Uterus (tissue), 4 donors: ENCODE measurements at places on chromosomes 2 and 18.

DNA sequence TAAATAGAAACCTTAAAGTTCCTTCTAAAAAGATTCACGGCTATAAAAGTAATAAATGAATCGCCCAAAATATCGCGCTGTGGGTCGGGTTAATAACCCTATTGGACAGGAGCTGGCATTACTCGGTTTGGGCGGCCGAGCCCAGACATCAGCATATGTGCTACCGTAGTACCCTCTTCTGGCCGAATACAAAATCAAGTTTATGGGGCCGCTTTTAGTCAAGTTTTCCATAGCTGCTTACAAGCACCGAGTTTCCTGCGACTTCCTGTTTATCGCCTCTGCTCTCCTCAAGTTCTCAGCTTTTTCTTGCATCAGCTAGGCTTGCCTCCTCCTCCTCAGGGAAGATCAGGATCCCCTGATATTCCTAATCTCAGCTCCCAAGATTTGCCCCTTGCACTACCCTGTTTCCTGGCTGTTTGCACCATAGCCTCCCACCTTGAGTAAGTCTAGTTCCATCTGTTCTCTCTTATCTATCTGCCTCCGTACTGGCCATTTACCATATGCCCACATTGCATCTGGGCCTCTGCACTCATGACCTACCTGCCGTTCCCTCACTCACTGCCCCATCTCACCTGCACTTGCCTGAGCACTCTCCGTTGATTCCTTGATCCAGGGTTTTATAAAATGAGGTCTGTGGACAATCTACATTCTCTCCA is 56.1 kb downstream of the SLC35F5 start:
- no peak for DNase-seq

GRCh38 chr2:120748310-120748709 is 12.6 kb downstream of the GLI2 start:
- no peak for DNase-seq

GRCh38 chr2:11019614-11020013 is 107.9 kb downstream of the KCNF1 start:
- no peak for DNase-seq

DNA sequence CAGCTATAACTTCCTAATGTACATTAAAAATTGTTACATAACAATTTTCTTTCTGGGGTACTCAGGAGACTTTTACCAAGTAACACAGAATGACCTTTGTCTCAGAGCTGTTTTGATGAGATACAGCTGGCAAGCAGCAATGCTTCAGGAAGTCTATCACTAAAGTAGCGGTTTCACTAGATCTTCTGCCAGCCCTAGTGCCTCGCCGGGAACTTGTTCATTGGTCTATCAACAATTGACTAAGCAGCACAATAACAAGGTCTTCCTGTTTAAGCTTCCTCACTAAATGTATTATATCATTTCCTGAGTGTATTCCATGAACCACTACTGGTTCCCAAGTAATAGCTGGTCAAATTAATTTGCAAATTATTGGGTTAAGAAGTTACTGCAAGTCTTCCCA is 69.2 kb downstream of the TRIP12 start:
- peak; percentile 22 for DNase-seq

GRCh38 chr2:26581266-26581990 is 59.7 kb downstream of the CIB4 start:
- no peak for DNase-seq

DNA sequence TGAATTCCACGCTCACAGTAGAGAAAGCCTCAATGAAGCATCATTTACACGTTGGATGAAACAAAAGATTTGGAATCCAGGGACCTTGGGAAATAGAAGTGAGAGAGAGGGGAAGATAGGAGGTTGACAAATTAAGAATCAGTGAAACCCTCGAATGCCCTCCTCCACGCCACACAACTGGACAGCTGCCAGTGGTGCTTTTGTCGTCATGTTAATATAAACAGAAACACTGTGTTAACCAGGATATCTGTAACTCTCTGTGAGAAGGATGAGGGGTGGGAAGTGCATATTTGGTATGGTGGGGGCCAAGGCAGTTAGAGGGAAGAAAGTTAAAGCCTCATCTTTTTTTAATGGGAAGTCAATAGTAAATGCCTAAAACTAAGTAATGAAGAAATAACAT is 108.7 kb downstream of the GFPT1 start:
- DNase-seq, result no peak

- DNase-seq, result no peak
These were observed 81.8 kb upstream of the ADAM23 start for GRCh38 chr2:206361407-206362045.

- no peak for DNase-seq
These were observed 2.4 kb downstream of the LRRC30 start for GRCh38 chr18:7233134-7233810.

DNA sequence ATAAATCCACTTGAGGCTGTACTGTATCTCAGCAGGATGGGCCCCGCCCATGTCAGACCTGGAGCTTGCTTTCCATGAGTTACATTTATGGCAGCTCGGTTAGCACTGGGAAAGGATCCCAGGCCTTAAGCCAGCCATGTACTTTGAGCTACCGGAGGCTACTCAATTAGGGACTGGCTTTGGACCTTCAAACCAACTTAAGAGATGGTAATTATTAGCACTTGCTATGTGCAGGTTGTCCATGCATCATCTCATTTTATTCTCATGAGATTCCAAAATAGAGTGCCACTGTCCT is 64.4 kb downstream of the ACTR2 start:
- DNase-seq, result no peak

DNA sequence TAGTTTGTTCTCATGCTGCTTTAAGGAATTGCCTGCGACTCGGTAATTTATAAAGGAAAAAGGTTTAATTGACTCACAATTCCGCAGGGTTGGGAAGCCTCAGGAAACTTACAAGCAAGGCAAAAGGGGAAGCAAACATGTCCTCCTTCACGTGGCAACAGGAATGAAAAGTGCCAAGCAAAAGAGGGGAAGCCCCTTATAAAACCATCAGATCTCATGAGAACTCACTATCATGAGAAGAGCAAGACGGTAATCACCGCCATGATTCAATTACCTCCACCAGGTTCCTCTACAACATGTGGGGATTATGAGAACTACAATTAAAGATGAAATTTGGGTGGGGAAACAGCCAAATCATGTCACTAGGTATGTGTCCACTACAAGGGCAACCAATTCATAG is 53.9 kb downstream of the MAP4K3 start:
- no peak for DNase-seq

DNA sequence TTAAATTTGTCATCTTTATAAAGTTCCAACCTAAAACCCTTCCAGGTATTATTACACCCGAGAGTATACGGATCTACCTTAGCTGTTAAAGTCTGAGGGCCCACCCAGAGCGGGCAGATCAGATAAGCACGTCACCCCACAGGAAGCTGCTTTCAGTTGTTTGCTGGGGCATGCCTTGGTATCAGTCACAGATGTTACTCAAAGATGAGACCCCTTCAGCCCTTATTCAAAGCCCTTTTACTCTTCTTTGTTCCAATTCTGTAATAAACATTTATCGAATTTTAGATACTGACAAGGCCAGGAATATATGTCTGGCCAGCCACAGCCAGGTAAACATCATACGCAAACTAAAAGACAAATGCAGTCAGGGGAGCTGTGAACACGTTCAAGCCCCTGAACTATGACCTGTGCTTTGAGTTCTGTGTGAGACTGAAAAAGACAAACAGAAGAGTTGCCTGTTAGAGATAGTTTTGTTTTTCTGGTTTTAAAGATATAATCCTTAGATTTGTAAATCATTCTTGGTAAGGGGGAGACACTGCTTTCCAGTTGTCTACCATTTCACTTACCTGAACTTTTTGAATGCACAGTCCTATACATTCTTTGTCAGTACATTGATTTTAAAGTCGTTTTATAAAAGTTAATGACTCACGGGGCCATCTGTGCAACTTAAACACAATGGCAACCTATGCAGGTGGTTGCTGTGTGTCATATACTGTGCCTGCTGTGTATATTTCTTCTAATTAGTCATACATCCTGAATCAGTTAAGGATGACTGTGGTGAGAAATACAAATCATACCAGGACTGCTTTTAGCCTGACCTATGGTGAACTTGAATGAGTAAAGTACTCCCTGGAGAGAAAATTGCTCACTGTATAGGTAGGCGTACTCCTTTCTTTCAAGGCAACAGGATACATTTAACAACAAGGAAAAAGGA is 100.5 kb upstream of the ITPRID2 start:
- no peak for DNase-seq

DNA sequence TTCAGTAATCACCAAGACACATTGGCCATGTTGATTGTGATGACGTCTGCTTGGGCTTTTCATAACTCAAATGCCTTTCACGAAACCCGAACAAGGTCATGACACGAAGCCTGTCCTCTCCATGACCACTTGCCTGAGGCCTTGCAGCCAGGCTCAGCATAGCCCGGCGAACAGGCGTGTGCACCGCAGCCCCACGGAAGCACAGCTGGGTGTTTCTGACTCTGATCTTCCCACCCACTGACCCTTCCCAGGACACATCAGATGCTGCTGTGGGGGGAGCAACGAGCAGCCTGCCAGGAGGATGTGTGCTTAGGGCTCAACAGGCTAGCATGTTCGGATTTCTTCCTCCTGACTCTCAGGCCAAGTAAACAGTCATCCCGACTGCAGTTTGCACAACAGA is 369.4 kb upstream of the SALL3 start:
- no peak for DNase-seq

DNA sequence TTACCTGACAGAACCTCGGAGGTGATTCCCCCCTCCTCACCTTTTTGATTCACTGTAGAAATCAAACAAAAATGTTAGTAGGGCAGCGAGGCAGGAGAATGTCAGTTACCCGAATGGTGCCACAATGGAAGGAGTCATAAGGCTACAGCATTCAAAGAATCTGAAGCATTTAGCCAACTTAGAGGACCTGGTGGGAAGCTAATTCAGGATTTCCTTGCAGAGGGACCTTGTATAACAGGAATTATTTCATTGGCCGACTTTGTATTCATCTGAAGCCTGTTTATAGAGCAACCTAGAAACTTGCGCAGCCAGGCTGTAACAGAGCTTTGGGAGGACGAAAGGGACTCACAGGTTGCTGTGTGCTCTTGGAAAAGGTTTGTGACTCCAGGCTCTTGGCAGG is 129.1 kb upstream of the MMADHC start:
- DNase-seq, result no peak

GRCh38 chr2:15802657-15803542 is 137.4 kb upstream of the MYCN start:
- no peak for DNase-seq

GRCh38 chr2:165793779-165794535 is at the start of gene GALNT3:
GALNT3 (minus strand) TSS chr2:165794247; CDS start chr2:165770700, 23,547 bp downstream.
- no peak for DNase-seq

DNA sequence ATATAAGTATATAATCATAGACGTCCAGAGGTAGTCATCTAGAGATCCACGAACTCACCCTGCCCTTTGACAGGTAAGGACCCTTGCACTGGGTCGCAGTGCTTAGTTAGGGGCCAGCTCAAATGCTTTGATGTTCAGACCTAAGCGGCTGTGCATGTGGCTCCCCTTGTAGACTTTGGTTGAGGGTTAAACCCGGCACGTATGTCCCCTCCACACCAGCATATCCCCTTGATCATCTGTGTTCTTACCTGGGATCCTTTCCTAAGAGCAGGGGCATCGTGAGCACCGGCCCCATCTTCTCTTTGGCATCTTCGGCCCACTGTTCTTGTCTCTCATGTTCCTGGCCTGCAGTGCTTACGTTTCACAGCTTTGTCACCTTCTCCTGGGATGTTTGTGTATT is 31.4 kb downstream of the GRHL1 start:
- DNase-seq, result no peak

DNA sequence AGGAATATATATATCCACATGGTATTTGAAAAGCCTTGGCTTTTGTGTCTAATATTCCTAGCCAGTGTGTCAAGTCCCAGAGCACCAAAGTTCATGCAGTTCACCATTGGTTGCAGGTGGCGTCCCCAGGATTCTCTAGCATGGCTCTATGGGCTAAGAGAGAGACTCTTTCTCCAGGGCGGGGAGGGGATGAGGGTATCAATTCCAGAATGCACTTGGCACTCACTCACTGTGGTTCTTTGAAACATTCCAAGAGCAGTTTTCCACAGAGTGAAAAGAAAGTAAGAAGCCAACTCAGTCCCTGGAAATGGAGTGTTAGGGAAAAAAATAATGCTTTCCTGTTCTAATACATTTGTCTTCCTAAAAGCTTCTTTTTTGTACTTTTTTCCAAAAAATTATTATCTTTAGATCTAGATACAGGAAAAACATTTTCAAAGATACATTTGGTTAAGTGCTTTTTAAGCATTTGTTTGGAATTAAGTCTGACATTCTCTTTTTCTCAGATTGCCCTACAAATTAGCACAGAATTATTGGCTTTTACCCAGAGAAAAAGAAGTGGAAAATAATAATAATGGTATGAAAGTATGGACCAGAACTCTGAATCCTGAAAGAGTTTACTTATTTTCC is 239.9 kb downstream of the PAX3 start:
- DNase-seq, result no peak

GRCh38 chr2:24024996-24025663 is 15.2 kb downstream of the MFSD2B start:
- no peak for DNase-seq

DNA sequence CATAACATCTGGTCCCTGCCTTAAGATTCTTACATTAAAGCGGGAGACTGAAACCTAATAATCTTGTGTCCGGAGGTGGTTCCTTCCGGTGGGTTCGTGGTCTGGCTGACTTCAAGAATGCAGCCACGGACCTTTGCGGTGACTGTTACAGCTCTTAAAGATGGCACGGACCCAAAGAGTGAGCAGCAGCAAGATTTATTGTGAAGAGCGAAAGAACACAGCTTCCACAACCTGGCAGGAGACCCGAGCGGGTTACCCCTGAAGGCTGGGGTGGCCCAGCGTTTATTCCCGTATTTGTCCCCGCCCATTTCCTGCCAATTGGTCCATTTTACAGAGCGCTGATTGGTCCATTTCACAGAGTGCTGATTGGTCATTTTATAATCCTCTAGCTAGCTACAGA is 122.3 kb upstream of the SIX2 start:
- DNase-seq, result no peak

DNA sequence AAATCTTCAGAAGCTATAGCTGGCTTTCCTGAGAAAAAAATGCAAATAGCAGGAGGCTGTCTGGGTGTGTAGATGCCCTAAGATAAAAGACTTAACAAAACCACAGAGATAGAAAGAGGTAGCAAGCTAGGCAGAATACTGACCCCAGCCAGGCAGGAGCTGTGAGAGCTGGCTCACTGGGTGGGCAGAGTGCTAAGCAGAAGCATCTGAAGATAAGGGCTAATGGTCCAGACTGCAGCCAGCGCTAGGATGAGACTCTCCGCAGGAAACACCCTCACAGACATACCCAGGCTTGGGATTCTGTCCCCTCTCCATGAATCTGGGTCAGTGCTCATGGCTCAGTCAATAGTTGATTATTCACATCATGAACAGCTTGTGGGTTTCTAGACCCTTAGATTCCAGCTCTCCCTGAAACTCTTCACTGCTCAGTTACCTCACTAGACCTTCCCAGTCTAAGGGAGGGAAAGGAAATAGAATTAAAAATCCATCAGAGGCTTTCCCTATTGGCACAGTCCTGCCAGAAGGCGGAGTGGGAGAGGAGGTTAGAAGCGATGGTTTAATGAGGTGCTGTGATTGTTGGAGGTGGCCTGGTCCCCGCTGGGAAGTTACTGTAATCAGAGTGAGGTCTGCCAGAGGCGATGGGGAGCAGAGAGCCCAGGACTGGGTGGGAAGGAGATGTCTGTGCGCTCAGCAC is 21.4 kb upstream of the CCBE1 start:
- DNase-seq, result no peak

GRCh38 chr2:166671235-166671634 is 177.2 kb upstream of the SCN7A start:
- DNase-seq, result no peak

GRCh38 chr2:143498496-143498895 is 369.3 kb downstream of the ARHGAP15 start:
- no peak for DNase-seq
